ENCODE measurements at places on chromosomes 11 and 22.

DNA sequence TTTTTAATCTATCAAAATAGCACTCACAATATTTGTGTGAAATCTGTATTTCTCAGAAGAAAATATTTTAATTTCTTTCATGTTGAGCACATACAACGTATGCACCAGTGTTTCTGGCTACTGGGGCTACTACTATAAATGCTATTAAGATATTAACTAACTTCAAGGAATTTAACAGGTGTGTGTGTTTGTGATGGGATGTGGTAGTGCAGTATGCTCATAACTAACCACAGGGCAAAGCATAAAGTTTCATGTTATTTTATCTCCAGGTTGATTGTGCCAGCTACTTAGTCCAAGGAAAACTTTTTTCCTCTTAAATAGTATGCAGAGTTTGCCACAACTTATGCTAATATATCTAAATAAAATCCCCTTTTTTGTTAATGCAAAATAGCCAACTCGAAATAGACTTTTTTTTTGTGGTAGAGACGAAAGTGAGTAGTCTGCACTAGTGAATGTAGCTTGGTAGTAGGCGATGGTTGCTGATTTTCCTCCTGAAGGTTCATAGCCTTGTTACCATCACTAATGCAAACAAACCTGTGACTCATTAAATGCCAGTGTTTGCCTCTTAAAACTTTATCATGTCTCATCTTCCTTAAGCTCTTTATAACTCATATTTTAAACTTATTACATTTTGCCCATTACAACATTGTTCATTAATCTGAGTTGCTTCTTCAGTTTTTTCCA lies 565.5 kb upstream of the ANO3 start:
- no peak for DNase-seq

DNA sequence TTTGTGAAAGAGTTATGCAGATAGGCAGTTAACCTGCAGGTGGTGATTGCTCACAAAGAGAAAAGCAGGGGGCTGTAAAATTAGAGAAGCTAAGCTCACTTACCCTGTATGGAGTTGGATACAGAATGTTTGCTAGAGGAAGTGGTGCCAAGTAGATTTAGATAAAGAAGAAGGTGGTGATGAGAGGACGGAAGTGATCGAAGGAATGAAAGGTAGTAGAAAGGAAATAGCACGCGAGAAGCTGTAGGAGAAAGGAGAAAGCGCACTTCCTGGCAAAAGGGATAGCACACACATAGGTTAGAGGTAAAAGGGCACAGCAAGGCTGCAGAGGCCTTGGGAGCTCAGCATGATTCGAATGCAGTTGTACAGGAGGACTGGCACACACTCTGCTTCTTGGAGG lies 87.3 kb upstream of the CTSC start:
- no peak for DNase-seq

- no peak for DNase-seq
Measured at GRCh38 chr11:111922803-111923202, 4.1 kb downstream of the C11orf52 start.

DNA sequence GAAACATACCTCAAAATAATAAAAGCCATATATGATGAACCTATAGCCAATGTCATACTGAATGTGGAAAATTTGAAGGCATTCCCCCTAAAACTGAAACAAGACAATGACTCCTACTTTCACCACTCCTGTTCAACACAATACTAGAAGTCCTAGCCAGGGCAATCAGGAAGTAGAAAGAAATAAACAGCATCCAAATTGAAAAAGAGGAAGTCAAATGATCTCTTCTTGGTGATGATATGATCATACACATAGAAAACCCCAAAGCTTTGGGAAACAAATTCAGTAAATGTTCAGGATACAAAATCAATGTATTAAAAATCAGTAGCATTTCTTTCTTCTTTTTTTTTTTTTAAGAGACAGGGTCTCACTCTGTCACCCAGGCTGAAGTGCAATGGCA lies 109.9 kb downstream of the DLG2 start:
- no peak for DNase-seq

GRCh38 chr11:102117472-102118113 lies 7.3 kb downstream of the YAP1 start:
- no peak for DNase-seq

DNA sequence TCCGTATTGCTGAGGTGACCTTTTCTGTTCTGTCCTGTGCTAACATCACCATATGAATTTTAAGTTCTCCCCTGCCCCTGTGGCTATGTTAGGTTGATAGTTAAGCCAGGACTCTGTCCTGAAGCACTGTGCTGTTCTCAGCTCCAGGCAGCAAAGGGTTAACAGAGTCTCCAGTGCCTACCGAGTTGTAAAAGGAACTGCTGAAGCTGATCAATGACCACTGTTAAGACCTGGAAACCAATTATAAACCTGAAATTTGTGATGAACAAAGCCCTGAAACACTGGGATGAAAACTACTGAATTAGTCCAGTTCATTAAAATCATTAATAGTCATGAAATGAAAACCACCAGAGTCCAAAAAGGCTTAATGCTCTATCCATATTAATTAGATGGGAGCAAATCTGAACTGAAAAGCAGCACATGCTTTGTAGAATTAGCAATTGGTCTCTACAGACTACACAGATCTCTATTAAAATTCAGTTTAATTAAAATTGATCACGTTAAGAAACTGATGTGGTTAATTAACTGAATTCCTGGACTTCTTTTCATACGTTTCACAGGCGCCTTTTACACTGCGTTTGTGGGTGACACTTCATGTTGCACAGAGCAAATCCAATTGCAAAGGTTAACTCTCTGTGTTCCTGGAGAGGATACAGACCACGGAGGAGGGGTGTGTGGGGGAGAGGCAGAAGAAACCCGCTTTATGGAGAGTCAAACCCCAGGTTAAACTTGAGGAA lies 188.5 kb upstream of the MPPED2 start:
- DNase-seq: no peak

DNA sequence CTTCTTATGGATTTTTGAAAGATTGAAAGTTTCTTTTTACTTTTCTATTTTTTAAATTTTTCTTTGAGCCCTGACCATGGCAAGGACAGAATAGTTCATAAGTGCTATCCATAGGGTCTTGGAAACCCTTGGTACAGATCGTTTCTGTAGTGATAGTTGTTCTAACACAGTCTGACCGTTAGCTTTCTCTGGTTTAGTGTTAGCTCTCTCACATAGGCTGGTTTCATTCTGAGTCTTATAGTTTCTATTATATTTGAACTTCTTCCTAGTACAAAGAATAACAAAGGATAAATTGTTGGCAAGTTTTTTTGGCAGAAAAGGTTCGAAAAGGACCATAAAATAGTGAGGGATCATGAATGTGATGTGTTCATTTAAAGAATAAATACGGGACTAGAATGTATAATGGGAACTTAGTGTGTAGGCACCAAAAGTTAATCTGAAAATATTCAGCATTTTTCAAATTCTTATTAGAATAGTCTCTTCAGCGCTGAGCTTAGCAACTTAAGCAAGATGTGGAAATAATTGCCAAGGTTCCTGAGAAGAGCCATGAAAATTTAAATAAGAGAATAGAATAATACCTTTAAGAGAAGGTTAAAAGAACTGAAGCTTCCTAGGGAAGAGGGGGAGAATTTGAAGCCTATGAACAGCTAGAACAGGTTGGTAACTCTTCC lies 24.1 kb downstream of the FDX1 start:
- no peak for DNase-seq

- DNase-seq: no peak
Measured at GRCh38 chr11:65502274-65502554, 3.4 kb downstream of the MALAT1 start.

- DNase-seq: no peak
Measured at GRCh38 chr11:70303070-70303469, 32.6 kb downstream of the PPFIA1 start.

DNA sequence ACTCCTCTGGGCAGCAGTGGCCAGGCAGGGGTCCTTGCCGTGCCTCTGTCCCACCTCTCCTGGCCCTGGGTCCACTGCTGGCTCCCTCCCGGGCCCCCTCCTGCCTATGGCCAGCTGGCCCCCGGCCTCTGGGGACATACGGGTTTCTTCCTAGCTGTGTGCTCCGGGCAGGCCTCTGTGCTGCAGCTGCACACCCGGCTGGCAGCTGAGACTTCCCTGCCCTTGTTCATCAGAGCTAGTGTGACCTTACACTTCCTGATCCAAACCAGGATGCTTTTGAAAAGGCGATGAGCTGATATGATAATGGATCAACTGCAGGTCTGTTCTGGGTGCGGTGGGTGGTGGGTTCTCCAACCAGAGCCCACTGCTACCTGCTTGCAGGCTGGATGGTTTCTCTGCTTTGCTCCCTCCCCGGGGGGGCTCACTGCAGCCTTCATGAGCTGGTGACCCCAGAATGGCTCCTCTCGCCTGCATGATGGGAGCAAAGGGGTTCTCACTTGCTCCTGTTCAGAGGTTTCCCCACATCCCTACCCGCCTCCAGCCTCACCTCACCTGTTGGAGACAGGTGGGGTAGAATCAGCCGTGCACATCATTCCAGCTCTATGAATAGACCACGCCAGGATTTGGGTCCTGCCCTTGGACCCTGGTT lies 13.3 kb downstream of the B3GAT1 start:
- no peak for DNase-seq

GRCh38 chr11:129723761-129724162 lies 91.9 kb upstream of the TMEM45B start:
- no peak for DNase-seq
